DMS 273 treated with DMSO at 0.1 percent for 48 hours (cell line): ENCODE measurements at places on chromosomes 7 and 10.

DNA sequence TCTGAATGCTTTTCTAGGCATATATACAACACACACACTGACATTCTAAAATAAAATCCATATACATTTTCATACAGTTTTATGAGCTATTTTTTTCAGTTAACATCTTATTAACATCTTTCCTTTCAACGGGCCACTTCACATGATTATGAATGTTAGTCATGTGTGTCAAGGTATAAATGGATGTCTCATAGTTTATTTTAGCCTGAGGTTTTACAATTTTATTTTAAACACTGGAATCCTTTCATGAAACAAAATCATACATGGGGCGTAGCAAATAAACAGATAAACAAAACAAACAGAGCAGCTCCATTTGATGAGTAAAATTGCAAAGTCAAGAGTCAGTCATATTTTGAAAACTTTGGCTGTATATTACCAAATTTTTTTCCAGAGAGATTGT lies 120.1 kb upstream of the AOAH start:
- DNase-seq = no peak

DNA sequence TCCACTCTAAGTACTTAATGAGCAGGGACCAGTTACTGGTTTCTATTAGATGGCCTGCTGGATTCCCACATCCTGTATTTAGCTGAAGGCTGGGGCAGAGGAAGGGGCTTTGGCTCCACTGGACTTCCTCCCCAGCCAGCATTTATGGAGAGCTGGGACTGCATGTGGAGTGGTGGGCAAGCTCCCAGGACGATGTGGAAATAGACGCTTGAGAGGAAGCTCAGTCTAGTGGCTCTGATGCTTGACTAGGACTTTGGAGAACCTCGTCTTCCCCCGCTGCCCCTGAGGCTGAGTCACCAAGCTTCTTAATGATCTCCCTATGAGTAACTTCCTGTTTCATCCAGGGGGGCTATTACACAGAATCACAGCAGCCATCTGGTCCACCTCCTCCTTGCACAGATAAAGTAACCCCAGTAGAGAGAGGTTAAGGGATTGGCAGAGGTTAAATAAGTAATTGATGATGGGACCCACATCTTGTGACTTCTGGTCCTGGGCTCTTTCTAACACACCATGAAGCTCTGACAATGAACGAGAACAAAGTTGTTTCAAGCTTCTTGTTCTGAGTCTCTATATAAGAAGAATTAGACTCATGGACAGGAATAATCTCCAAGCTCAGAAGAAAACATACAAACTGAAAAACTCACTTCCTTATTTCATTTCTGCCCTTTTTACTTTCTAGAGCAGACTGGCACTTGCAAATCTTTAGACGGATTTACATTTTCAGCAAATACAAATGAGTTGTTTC lies 126.2 kb downstream of the PRPF18 start:
- peak; percentile 57 for DNase-seq

DNA sequence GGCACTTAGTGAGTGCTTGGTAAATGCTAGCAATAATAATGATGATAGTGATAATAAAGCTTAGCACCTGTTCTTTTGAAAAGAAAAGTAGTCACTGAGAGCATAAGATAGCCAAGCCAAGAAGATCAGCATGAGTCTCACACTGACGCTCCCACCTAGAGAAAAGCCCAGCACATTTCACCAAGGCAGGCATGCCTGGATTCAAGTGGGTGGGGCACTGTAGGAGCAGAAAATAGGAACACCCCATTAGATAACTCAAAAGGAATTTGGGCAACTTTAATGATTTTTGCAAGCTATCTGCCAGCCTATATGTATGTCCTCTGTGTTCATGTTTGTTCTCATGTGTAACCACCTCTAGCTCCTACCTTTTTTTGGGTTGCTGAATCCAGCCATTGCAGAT lies 18.1 kb upstream of the SORBS1 start:
- no peak for DNase-seq

- no peak for DNase-seq
Observed at GRCh38 chr7:87739306-87739705, 111.1 kb downstream of the RUNDC3B start.

DNA sequence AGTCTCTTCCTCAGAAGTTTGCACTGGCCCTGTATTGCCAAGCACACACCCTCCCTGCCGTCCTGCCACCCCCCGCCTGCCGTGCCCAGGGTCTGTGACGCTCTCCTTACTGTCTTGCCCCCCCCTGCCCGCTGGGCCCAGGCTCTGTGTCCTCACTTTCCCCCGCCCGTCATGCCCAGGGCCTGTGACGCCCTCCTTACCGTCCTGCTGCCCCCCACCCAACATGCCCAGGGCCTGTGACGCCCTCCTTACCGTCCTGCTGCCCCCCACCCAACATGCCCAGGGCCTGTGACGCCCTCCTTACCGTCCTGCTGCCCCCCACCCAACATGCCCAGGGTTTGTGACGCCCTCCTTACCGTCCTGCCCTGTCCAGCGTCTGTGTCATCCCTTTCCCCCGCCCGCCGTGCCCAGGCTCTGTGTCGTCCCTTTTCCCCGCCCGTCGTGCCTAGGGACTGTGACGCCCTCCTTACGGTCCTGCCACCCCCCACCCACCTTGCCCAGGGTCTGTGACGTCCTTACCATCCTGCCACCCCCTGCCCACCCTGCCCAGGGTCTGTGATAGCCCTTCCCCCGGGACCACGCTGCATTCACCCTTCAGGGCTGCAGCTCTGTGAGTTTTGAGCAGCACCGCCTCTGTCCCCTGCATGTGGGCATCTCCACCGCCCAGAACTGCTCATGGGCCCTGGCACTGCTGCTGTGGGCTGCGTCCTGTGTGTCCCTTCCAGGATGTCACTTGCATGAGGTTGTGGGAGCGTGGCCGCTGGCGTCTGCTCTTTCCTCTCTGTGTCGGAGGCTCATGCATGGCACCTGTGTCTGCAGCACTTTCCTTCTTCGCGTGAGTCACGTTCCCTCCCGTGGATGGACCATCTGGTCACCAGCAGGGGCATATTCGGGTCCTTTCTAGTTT lies 19.3 kb upstream of the PRKAR1B start:
- no peak for DNase-seq

GRCh38 chr10:51297438-51297837 lies 223.2 kb downstream of the PRKG1 start:
- no peak for DNase-seq

GRCh38 chr7:1742555-1743303 lies 72.7 kb downstream of the ELFN1 start:
- DNase-seq = no peak

GRCh38 chr10:113457408-113457807 lies 95.4 kb upstream of the HABP2 start:
- no peak for DNase-seq

- no peak for DNase-seq
Observed at GRCh38 chr10:99389729-99390480, 40.5 kb downstream of the GOT1 start.

GRCh38 chr10:59585046-59585700 lies 124.5 kb downstream of the SLC16A9 start:
- DNase-seq = no peak

GRCh38 chr7:100130608-100131453 lies 4.1 kb downstream of the MBLAC1 start:
- DNase-seq = peak; percentile 18

DNA sequence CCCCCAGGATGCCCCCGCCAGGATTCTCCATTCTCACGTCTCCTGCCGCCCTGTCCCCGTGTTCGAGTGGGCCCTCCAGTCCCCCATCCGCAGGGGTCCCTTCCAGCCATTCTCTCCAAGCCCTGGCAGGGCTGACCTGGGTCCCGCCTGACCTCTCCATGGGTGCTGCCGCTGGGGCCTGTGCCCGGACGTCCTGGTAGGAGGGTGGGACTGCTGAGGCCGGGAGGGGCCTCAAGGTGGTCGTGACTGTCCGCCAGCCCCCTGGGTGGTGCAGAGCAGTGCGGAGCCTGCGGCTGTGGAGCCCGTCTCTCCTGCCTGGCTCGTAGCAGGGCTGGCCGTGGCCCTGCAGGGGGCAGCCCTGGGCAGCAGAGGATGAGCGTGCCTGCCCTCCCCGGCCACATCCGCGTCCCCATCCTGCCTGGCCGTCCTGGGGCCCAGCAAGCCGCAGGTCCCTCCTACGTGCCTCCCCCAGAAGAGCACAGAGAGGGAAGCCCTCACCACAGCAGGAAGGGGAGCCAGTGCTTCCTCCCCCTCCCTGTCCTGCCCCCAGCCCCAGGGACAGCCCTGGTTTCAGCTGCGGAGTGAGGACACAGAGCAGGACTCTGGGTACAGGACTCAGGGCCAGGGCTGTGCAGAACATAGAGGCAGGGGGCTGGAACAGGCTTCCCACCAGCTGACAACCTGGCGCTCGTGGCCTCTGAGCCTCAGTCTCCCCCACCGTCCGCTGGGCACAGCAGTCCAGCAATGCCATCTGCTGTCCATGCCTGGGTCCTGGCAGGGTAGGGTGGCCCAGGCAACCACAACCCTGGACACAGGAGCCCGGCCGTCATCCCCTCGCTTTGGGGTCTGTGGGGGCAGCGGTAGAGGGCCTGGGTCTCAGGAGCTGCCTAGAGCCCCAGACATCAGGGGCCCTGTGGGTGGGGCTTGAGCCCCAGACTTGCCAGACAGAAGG lies 1.5 kb upstream of the GRIFIN start:
- DNase-seq = no peak

DNA sequence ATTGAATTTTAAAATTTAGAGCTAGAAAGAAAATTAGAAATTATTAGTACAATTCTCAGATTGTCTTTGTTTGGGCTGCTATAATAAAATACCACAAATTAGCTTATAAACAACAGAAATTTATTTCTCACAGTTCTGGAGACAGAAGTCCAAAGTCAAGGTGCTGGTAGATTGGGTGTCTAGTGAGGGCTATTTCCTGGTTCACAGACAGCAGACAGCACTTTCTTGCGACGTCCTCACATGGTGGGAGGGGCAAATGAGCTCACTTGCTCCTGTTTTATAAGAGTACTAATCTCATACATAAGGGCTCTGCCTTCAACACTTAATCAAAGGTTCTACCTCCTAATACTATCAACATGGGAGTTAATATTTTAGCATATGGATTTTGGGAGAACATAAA lies 134.1 kb downstream of the MDFIC start:
- no peak for DNase-seq

DNA sequence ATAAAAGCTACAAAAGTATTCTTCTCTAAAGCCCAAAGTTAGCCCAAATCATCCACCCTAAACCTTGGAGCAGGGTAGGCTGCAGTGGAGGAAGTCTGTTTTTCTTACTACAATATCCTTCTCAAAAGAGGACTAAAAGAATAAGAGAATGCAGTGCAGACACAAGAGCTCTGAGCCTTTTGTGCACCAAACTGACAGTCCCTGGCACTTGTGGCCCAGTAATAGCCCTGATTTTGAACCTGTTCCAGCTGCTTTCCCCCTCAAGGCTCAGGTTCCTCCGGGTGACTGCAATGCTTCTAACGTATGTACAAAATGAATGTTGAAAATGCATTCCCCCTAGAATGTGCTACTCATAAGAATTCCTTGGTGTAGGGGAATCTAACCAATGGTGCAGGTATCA lies 154.4 kb downstream of the JAZF1 start:
- no peak for DNase-seq

GRCh38 chr10:88127766-88128165 lies 264.3 kb downstream of the PTEN start:
- no peak for DNase-seq

DNA sequence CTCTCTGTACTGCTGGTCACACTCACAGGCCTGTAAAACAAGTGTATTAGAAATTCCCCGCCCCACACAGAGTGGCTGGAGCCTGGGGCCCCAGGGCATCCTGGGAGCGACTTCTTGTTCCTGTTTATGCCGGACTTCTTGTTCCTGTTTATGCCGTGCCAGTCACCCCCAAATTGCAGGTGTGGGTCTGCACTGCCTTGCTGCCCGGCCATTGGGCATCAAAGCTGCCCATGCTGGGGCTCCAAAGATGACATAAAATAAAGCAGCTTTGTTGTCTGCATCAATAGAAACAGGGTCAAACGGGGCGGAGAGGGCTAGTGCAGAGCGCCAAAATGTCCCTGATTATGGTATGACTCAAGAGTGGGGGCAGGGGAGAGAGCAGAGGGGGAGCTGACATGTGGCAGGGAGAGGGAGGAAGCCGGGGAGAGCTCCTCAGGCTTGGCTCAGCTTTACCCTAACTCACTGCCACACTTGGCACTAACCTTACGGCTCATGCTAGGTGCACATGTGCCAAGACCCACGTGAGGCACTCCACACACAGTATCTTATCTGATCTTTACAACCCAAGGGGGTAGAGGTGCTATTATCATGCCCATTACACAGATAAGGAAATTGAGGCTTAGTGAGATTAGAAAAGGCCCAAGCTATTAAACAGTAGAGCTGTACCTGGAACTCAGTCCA lies 98.4 kb downstream of the PIP4K2A start:
- peak; percentile 15 for DNase-seq

DNA sequence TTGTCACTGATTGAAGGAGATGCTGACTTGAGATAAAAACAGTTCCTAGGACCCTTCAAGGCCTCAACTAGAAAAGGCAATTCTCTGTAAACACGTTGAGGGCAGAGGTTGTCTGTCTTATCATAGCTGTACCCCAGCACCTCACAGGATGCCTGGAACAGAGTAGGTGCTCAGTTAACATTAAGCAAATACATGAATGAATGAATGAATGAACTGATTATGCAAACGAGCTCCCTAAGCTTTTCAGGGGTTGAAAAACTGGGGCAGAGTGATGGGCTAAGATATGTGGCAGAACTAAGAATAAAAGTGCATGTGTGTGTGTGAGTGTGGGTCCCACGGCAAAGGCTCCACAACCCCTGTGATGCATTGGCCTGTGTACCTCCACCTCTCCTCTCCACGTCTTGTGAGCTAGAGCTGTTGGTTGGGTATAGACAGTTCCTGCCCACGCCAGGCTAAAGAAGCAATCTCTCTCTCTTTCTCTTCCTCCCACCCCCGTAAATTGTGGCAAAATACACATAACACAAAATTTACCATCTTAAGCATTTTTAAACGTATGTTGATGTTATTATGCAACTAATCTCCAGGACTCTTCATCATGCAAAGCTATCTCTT lies 20.9 kb upstream of the SMC3 start:
- DNase-seq = no peak

DNA sequence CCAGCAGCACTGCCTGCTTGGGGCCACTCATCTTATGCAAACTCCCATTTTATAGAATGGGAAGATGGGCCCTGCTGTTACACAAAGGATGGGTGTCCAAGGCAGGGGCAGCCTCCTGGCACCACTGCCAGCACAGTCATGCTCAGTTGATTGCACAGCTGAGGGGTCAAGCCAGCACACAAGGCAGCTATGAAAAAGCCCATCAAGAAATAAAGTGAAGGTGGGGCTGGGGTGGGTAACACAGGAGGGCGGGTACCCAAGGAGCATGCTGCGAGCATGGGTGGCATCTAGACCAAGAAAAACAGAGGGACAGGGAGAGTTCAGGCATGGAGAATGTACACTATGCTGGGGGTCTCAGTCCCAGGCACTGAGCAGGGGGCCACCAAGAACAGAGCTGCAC lies 74.7 kb upstream of the UNC5B start:
- DNase-seq = no peak

DNA sequence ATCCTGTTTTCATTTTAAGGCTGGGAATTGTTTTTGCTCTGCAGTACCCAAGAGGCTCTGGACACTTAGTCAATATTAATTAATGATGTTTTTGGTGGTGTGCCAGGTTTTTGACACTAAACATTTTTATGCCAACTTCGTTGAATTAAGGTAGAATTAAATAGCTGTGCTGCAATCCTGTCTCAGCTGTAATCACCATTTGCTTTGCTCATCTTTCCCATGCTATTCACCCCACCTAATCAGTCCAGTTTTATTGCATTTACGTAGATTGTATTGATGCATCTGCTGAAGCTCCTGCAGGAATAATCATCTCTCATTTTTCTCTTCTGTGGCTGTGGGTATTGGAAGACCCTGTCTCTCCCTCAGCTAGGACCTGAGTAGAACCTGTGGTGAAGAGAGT lies 52.6 kb upstream of the TRUB1 start:
- DNase-seq = no peak
